ENCODE measurements at places on chromosomes 6 and 20.

DNA sequence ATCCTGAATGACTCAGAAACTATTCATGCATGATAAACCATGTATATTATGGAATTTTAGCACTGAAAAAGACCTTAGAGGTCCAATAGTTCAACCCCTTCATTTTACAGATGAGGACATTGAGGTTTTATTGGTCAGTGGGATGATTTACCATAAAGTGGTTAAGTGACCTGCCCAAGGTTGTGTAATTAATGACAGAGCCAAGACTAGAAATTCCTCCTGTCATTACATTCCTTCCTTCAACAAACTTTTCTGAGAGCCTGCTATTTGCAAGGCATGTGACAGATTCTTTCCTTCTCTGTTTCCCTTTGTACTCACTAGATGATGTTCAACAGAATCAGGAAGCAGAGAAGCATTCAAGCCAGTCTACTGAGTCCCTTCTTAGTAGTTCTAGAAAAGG is 170.7 kb upstream of the KCNK16 start:
- DNase-seq = no peak

DNA sequence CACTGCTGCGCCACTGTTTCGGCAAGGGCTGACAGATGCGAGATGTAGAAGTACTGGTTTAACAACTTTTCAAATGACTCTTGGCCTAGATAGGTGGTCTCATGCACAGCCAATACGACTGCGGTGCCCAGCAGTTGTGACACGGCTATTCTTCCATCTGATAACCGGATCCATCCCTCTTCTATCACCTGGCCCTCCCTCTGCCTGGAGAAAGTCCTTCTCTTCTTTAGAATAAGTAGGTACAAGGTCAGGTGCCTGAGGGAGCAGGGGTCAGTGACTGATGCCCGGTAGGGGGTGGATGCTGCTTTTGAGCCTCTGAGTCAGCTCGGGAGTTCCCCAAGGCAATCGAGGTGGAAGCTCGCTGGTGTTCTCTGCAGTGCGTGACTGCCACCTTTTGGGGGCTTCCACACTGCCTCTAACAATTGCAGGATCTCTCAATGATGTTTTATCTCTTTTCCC is 166.8 kb upstream of the GRIK2 start:
- DNase-seq = no peak

DNA sequence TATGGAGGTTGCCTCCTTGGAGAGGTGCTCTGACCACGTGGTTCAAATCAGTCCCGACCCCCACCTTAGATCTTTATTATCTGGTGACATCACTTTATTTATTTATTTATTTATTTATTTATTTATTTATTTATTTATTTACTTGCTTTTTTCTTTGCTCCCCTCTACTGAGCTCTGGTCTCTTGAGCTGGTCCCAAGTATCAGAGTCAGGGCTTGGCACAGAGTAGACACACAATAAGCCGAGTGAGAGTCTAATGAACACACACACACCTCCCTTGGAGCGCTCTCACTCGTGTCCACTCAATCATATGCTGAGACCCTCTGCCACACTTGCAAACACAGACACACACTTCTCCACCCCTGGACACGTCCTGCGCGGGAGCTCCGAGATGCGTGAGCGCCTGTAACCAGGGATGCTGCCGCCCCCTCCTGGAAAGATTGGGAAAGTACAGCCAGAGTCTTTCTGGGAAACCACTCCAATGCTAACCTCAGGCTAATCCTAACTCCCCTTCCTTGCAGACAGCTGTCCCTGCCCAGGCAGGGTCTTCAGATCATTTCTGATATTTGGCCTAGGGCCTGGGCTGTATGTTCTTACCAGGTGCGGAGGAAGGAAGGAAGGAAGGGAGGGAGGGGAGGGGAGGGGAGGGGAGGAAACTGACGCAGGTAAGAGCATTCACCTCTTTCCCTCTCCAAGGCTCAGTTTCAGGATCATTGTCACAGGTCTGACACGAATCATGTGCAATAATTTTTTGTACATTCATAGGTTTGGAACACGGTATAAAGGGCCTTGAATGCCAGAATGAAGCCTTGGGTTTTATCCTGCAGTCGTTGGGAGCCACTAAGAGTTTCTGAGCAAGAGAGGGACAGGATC is 70.9 kb downstream of the STK35 start:
- DNase-seq = peak; percentile 58

- DNase-seq = no peak
These were observed 133.1 kb upstream of the PCSK2 start for GRCh38 chr20:17093782-17094181.

- no peak for DNase-seq
These were observed 277.3 kb downstream of the ZNF217 start for GRCh38 chr20:53316206-53316937.

DNA sequence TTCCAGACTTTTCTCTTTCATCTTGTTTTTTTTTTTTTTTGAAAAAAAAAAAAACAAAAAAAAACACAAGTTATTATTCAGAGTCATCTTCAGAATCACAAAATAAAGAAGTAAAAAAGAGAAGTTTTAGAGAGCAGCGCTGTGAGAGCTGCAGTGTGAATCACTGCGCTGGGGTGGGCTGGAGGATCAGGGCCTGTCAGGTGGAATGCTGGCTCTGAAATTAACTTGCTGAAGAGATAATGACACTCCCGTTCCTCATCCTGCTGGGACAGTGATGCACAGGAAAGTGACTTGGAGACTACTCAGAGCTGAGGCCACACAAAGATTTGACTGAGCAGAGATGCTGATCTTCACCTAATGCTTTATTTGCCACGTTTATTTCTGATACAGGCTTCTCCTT is 42.7 kb upstream of the CLDN20 start:
- no peak for DNase-seq
